HL-60 (cell line): ENCODE measurements at places on chromosomes 4 and X.

DNA sequence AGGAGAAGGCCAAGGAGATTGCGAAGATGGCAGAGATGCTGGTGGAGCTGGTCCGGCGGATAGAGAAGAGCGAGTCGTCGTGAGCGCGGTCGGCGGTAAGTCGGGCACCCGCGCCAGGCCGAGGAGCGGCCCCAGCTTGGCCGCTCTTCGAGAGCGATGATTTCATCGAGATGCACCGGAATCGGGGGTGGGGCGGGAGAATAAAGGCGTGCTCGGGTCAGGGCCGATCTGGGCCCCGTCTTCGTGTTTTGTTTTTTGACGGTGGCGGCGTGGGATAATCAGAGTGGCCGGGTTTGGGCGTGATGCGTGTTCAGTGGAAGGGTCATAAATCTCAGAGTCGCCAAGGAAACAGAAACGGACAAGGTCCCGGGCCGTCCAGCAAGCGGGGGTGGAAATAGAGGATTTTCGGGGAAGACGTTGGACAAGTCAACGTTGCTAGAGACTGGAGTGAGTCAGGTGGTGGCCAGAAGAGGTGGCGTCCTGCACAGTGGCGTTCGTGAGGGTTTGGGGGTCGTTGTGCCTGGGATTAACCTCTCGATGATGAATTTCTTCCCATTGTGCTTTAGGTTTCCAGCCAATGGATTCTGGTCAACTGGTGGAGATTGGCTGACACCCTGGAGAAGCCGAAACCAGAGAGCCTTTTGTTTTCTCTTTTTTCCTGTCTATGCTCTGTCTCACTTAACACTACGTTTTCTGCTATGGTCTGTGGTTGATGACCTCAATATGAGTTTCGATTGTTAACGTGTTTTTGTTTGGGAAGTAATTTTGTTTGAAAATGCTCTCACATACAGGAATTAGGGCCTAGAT, 882 bp downstream of the MRFAP1 start:
- DNase-seq: no peak

DNA sequence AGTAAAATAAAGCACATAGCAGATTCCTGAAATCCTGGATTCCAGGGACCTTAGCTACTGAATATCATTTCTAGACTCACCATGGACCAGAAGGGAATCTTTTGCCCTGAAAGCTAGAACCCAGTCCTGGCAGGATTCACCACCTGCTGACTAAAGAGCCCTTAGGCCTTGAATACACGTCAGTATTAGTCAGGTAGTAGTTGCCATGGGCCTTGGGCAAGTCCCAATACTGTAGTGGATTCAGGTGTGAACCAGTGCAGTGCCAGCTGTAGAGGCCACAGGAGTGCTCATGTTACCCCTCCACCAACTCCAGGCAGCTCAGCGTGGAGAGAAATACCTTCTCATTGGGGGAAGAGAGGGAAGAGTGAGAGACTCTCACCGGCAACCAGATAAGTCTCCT, 64.1 kb upstream of the UBQLN2 start:
- DNase-seq: no peak

- no peak for DNase-seq
These were observed 75.8 kb downstream of the JAKMIP1 start for GRCh38 chr4:6124386-6125102.

DNA sequence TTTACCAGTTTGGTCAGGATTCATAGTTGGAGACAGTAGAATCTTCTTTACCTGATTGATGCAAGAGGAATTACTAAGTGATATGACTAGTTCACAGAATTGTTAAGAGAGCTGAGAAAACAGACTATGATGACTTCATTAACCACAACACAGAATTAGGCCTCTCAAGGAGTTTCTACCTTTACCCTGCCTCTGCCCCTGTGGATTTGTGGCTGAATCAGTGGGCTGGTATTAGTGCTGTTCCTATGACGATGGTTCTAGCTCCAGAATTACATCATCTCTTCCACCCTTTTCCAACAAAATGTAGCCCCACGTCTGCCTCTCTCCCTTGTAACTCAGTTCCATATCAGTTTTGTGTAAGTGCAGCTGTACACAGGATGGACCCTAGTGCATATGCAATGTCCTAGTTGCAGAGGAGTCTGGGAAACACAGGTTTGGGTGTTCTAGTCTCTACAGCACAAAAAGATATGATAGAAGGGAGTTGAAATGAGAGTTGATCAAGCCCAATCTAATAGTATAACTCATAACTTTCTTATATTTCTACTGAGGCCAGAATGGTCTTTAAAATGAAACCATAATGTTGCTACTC, 99.3 kb downstream of the ANXA5 start:
- no peak for DNase-seq

DNA sequence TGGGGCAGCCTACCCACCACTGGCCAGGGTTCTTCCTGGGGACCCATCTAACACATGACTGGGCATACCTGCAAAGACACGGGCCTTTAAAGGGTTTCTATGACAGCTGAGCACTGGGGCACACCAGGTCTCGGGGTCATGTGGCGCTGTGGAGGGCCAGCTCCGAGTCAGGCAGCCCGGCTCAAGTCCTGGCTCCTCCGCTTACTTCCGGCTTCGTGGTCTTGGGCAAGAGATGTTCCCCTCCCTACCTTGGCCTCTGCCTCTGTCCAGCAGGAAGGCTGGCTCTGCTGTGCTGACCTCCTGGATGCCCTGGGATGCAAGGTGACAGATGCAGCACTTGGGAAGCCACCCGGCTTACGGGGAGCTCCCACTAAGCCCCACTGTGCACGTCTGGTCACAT, 37.6 kb downstream of the HTRA3 start:
- no peak for DNase-seq

DNA sequence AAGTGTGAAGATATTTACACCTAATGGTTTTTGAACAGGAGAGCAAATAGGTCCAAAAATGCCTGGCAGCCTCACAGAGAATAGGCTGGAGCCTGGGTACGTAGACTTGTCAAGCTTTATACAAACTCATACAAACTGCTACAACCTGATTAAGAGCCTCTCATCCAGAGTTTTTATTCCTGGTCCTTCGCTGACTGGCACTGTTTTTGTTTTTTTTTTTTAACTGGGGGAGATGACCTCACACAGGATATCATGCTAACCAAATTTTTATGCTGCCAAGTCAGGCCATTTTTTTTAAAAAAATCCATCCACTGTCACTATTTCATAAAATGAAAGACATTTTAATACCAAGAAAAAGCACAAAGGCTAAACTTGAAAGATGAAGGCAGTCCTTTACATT, 1.9 kb downstream of the FAM114A1 start:
- no peak for DNase-seq

DNA sequence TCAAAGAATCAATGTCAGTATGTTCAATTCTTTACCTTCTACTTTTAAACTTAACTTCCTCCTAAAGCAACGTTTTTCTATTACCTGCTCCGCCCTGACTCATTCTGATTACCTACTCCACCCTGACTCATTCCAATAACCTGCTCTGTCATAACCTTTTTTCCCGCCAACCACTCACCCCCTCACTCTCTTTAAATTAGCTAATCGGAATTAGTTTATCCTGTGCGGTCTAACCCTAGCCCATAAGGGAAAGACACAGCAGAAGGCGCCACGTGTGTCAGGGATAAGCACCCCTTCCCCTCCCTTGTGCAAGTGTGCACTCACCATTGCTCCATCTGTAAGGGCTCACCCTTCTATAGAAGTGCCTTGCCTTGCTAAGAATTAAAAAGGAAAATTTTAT, 64.4 kb downstream of the EIF4E start:
- DNase-seq: no peak

DNA sequence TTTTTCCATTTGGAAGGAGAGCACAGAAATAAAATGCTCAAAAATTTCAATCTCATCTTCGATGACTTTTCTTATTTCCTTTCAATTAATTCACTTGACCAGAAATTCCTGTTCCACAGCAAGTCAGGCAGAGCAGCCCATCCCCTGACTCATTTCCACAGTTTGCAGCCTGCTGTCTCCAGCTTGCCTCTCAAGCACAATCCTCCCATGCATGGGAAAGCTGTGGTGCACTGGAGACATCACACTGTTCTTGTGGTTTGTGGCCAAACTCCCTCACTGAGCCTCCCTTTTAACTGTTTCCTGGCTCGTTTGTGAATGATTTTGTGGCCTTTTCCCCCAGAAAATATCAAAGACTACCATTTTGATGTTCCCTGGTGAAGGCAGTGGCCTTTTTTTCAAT, 114.0 kb upstream of the ENPEP start:
- peak; percentile 12 for DNase-seq

- DNase-seq: no peak
These were observed 86.7 kb upstream of the MAGEA4 start for GRCh38 chrX:151825925-151826485.

DNA sequence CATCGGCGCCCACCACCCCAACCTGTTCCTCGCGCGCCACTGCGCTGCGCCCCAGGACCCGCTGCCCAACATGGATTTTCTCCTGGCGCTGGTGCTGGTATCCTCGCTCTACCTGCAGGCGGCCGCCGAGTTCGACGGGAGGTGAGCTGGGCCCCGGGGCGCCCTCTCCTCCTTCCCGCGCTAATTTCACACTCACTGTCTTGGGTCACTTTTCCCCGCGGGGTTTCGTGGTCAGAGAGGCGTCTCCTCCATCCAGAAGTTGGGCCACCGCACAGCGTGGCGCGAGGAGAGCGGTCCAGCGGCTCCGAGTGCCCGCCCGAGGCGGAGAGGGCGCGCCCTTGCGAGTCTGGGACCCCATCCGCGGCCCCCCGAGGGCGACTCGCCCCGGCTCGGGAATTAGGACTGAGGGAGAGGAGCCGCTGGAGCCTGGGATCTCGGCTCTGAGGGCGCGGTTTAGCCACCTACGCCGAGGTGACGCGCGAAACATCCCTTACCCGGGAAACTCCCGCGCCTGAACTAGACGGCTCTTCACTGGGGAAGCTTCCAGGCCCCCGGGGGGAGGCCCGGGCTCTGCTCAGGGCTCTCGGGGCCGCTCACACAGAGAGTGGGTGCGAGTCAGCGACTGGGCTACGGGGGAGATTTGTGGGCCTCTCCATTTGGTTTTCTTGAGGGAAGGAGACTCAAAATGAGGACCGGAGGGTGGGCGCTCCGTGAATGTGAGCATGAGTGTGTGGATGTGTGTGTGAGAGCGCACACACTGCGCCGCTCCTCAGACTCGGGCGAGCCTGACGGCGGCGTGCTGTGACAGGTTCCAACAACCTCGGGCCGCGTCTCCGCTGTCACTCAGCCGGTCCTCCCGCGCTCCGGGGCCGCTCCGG, 551 bp downstream of the NPNT start:
- DNase-seq: no peak

- DNase-seq: no peak
These were observed 52.1 kb upstream of the HSD17B10 start for GRCh38 chrX:53486285-53486684.

DNA sequence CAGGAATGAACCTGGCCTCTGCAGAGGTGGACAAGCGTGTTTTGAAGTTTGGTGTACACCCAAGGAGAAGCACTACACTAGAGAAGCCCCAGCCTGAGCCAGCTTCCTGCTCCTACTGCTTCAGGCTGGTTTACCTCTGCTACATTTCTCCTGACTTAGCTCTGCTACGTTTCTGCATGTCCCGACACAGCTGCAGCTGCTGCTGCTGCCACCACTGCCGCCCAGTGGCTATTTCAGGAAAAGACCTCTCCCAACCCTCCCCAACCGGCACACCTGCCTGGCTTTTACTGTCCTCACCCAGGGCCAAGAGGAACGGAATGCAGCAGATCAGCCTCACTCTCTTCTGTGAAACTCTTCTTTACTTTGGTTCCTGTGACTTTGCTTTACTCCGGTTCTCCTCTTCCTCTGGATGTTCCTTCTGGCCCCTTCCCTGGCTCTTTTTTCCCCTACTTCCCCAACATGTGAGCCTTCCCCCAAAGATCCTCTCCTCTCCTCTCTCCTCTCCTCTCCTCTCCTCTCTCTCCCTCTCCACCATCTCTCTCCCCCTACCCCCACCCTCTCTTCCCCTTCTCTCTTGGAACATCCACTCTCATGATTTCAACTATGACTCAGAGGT, 3.1 kb upstream of the P2RY4 start:
- peak; percentile 30 for DNase-seq

DNA sequence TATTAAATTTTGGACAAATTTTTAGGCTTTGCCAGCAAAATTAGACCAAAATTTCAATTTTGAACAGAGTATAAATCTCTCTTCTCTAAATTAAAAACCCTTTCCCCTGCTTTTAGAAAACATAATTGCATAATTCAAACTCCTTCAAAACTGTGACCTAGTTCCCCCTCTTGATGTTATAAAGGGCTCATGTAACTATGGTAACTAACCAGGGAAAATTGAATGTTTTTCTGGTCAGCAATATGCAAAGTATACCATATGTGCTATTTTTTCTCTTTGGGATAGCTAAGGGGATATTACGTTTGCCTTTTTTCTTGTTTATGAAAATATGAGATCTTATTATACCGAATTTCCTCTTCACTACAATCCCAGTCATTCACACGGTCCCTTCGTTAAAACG, 5.1 kb upstream of the ING2 start:
- DNase-seq: no peak

DNA sequence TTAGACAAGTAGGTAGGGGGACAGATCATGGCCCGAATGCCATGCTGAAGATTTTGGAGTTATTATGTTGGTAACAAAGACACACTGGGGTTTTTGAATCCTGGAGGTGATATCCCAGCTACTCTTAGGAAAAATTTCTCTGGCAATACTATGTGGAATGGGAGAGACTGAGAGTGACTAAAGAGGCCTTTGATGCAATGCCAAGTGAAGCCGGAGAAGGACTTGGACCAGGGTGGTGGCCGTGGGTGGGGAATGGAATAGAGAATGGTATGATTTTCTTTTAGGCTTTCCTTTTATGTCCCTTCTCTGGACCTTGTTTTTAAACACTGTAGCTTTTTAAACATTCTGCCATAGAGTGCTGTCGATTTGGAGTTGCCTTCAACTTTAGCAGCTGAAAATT, 141.6 kb downstream of the DCLK2 start:
- no peak for DNase-seq

- peak; percentile 38 for DNase-seq
These were observed 36.9 kb downstream of the STARD8 start for GRCh38 chrX:68684291-68684918.

DNA sequence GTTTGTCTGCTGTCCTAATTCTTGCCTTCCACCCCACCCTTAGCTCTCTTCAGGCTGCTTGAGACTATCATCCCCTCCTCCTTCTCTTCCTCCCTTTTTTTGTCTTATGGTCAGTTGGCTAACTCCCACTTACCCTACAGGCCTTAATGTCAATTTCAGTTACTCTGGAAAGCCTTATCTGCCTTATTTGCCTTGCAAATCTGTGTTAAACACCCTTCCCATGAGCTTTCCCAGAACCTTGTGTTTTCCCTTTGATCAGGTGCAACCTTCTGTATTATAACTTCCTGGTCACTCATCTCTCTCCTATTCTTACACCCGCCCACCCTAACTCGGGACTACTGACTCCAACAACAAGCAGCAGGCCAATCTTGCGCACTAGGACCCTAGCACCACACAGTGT, 74.8 kb downstream of the COX18 start:
- no peak for DNase-seq

GRCh38 chr4:35106091-35106734, 1138.1 kb downstream of the ARAP2 start:
- no peak for DNase-seq

- no peak for DNase-seq
These were observed 183.7 kb downstream of the FBXW7 start for GRCh38 chr4:152352215-152352614.

- no peak for DNase-seq
These were observed 12.2 kb upstream of the HERC6 start for GRCh38 chr4:88366460-88366859.
